ENCODE measurements at places on chromosomes 11 and 22. TPM values are rescaled to one million over a fixed set of nuclear protein-coding genes. Genes with fewer than 3 reads are reported as not detected.

The OR8G5 gene
- not detected for polyA plus RNA-seq

The COX8A gene
- polyA plus RNA-seq = 239 TPM

The OR2AG2 gene
- not detected for polyA plus RNA-seq

The PDGFD gene
- polyA plus RNA-seq = 16.5 TPM

The OR8D1 gene
- polyA plus RNA-seq = 0.05 TPM

The SMTNL1 gene
- 246 TPM for polyA plus RNA-seq

The INS gene
- not detected for polyA plus RNA-seq

The TP53AIP1 gene
- 0.10 TPM for polyA plus RNA-seq

The MEI1 gene
- polyA plus RNA-seq = 0.68 TPM

The ADM2 gene
- polyA plus RNA-seq = 0.30 TPM

DNA sequence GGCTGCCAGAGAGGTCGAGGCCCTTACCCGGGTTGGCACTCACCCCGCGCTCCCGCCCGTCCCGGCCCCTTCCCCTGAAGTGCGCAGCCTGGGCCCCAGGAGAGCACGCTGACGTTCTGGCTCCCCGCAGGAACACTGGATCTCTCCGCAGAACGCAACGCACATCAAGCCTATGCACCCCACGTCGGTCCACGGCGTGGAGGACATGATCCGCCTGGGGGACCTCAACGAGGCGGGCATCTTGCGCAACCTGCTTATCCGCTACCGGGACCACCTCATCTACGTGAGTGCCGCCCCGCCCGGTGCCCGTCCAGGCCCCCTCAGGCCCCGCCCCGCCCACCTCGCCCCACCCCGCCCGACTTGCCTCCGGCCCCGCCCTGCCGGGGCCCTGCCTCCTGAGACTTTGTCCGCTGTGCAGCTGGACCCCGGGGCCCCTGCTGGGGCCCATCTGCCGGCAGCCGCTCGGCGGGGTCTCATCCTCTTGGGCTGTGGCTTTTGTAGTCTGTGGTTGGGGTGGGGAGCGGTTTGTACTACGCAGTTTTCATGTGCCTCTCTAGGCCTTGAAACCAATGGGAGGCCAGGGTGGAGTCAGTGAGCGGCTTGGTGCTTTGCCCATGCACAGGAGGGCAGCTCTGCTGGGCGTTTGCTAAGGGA is 19.7 kb downstream of the MYO7A start:
- no peak for DNase-seq

GRCh38 chr11:115502636-115503082 is 1.6 kb downstream of the CADM1 start:
- no peak for DNase-seq

GRCh38 chr11:123601743-123602142 is 52.7 kb downstream of the SCN3B start:
- no peak for DNase-seq

DNA sequence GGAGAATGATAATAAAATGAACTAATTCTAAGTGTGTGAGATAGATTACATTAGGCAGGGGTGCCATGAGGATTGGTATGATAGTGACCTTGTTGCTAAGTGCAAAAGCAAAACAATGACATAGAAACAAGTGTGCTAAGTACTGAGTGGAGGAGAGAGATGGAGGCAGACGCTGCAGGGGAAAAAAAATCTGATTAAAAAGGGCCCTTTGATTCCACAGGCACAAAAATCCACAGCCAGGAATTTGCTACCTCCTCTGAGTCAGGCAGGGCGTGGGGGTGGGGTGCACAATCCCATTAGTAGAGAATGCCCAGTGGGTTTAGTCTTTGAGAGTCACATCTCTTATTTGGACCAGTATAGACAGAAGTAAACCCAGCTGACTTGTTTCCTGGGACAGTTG is at the start of gene CNTF:
CNTF (plus strand) TSS at position 322 of the 400 bp plus-strand sequence. CDS start 88 bp downstream, outside the sequence.
- DNase-seq = no peak

- no peak for DNase-seq
Observed at GRCh38 chr11:40129266-40129665, 1330.2 kb downstream of the LRRC4C start.

- DNase-seq = no peak
Observed at GRCh38 chr22:32202539-32203180, 2.2 kb downstream of the RFPL2 start.

DNA sequence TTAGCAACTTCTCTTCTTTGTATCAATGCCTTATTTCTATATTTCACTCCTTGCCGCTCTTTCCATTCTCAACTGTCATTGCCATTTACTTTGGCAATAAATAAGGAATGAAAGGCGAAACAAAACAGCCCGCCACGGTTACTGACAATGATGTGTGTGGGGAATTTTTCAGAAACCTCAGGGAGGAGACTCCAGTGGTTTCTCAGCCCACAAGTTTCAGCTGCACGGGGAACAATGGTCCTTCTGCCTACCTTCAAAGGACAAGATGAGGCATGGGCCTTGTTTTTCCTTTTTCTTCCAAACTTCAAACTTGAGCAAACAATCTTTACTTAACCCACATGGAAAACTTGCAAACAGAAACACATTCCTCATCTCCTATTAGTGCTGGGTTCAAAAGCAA is 409.4 kb downstream of the METTL15 start:
- no peak for DNase-seq

DNA sequence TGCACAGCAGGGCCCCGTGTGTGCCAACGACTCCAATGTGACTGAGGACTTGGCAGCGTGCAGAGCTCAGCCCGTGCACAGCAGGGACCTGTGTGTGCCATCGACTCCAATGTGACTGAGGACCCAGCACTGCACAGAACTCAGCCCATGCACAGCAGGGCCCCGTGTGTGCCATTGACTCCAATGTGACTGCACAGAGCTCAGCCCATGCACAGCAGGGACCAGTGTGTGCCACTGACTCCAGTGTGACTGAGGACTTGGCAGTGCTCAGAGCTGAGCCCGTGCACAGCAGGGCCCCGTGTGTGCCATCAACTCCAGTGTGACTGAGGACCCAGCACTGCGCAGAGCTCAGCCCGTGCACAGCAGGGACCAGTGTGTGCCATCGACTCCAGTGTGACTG is 347.8 kb upstream of the B3GAT1 start:
- DNase-seq = no peak

DNA sequence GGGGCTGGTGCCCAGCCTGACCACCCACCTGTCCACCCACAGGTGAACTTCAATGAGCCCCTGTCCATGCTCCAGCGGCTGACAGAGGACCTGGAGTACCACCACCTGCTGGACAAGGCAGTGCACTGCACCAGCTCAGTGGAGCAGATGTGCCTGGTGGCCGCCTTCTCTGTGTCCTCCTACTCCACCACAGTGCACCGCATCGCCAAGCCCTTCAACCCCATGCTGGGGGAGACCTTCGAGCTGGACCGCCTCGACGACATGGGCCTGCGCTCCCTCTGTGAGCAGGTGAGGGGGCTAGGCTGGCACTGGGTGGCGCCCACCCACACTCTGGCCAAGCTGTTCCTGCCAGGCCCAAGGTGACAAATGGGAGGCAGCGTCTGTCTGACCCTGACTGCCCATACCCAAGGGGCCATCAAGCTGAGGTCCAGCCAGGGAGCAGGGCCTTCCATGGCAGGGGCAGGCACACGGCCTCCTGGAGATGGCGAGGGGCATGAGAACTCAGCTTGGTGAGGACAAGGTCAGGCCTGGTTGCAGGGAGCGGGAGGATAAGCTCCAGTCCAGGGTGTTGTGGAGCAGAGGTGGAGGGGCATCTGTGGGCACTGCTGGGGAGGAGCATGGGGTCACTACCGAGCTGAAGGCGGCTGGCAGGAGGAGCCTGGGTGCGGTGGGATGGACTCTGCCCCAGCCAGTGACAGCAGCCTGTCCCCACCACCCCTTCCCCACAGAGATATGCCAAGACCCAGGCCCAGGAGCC is 77.7 kb downstream of the MORC2 start:
- DNase-seq = no peak

DNA sequence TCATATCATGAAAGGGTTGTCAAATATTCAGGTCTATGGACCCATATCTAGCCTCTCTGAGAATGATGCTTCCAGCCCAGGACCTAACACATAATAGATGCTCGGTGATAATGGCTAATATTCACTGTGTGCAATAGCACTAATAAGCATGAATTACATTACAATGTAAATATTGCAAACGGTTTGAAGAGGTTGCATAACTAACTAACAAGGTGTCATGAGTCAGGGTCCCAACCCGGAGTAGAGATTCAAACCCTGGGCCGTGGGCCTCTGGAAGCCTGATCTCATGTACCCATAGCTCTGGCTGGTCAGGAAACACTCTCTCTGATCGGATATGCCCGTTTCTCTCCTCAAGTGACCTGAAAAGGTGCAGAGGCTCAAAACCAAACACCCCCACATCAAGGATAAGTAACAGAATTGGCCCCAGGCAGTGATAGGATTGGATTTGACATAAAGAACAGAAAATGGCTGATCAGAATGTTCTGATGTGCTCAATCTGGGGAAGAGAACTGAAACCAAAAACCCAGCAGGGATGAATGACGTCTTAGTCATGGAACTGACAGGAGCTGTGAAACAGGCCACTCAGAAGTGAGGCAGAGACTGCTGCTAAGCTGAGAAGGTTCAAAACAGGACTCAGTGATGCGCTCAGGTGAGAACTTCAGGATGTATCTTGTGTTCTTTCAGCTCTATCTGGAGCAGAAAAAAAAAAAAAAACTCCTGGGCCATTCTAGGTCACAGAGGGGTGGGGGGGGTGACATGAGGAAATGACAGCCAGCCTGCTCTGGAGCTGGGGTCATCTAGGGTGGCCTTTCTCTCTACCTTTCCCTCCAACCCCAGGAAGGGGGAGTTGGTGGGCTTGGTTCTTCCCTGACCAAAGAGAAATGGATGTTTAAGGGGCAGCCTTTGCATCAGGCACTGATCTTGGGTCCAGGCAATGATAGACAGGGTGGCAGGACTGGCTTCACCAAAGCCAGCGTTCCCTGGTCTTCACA is 6.6 kb upstream of the KCTD17 start:
- no peak for DNase-seq

DNA sequence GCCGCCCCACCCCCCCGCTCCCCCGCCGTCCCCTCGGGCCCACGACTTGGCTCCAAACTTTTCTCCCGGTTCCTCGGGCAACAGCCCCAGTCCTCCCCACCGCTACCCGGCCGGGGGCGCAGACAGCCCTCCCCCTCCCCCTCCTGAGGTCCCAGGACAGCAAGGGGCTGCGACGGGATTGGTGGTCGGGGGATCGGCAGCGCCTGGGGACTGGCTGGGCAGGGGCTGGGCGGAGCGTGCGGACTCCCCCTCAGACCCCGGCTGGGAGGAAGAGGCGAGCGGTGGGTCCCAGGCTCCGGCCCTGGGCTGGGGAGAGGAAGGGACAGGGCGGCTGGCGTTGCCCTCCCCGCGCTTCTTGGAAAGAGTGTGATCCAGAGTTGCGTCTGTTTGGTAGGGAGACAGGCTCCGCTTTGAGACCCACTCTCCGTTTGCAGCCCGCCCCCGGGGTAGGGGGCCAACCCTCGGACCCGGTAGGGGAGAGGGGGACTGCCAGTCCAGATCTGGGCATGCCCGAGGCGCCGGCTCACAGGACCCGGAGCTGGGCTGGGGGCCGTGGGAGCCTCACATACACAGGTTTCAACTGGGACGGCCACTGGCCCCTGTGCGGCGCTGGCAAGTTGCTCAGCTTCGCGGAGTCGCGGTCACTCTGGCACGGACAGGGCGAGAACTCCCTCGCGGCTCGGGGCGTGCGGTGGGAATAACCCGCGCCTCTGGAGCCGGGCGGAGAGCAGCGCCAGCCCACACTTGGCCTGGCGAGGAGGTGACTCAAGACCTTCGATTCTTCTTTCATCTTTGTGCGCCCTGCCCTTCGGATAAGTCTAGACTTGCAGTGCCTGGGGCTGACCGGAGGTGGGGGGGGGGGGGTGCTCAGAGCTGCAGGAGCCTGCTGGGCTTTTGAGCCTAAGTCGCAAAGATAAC is 999 bp downstream of the TSKU start:
- no peak for DNase-seq

DNA sequence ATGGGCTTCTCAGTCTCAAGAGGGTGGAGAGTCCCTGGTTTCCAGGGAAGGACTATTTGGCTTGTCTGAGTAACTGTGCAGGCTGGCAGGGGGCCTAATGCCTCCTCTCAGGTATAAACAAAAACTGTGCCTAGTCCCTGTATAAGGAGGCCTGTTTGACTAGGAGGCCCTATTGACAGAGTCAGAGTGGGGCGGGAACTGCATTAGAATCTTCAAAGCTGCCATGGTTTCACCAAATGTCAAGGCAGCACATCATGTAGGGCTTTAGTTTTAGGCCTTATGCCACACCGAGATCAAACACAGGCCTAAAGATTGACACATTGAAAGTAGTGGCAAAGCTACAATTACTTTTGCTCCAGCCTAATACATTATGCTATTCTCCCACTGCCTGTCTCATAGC is 611.5 kb upstream of the B3GAT1 start:
- DNase-seq = no peak

DNA sequence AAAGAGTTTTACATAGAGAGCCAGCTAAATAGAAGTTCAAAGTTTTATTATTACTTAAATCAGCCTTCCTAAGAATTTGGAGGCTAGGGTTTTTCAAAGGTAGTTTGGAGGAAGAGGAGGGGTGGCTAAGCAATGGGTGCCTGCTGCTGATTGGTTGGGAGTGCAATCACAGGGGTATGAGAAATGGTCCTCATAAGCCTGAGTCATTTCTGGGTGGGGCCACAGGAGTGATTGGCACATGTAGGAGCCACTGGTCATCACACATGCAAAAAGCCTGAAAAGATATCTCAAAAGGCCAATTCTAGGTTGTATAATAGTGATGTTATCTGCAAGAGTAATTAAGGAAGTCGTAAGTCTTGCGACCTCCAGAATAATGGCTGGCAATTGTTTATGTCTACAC is 12.9 kb downstream of the OR51L1 start:
- no peak for DNase-seq

DNA sequence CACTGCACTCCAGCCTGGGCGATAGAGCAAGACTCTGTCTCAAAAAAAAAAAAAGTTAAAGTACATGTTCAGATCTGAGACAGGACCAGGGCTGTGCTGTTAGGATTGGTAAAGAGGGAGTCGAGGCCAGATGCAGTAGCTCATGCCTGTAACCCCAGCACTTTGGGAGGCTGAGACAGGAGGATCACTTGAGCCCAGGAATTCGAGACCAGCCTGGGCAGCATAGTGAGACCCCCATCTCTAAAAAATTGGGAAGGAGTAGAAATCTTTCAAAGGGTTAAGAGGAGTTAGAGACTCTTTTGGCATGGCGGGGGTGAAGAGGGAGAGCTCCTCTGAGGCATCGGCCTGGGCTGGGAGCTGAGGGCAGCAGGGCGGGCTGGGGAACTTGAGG is 11.8 kb downstream of the SLC25A45 start:
- DNase-seq = no peak

- DNase-seq = no peak
Observed at GRCh38 chr11:127521413-127521812, 520.8 kb upstream of the KIRREL3 start.

GRCh38 chr22:29821291-29822016 is 16.6 kb downstream of the ASCC2 start:
- DNase-seq = no peak

DNA sequence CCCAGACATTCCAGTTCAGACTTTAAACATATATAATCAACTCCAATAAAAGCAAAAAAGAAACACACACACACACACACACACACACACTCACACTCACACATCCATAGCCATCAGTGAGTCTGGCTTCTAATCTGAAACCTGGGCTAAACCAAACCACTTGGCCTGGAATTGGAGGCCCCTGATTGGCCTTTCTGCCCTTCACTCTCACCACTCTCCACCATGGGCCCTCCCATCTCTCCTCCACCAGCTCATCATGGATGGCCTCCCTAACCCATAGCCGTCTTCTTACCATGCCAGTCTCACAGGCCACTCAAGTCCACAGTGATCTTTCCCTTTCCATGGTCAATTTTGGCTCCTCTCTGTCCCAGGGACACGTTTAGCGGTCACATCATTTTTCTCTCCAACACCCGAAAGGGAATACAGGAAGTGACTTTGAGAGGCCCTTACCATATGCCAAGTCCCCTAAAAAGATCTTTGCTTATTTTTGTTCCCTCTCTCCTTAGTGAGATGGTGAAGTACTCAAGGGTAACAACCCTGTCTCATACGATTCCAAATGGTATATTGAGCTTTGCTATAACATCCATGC is 66.6 kb downstream of the ENDOD1 start:
- DNase-seq = no peak
